GF-D8 (cell line): ENCODE measurements at places on chromosomes 13 and 19.

GRCh38 chr13:111031531-111031961 is 83.6 kb upstream of the ARHGEF7 start:
- no peak for DNase-seq

DNA sequence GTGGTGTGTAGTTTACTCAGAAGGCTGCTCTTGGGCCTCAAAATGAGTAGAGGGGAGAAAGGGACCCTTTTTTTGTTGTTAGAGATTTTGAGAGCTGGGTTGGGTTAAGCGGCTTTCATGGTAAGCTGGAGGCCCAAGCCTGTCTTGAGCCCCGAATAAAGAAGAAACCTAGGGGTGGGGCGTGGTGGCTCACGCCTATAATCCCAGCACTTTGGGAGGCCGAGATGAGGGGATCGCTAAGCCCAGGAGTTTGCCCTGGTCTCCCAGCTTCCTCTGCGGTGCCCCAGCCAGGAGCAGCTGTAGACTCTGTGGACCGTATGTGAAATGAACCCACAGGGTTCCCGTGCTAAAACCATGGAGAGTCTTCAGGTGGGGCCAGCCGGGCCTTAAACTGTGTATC is 56.1 kb downstream of the KDM4B start:
- DNase-seq: no peak

DNA sequence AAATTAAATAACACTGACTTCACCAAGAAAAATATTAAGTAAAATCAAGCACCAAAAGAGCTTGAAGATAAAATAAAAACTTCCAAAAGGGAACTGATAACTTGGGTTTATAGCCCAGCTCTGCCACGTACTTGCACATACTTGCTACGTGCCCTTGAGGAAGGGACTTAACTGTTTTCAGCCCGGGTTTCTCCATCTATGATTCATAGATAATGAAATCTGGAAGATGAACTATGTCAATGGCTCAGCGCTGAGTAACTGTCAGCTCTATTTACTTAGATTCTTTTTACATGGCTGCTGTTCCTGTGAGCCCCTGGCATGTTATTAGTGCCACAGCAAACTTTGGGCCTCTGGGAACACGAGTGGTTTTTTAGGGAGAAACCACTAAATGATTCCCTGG is 9.6 kb upstream of the ZC3H13 start:
- no peak for DNase-seq

- no peak for DNase-seq
These were observed 17.4 kb upstream of the KLHL1 start for GRCh38 chr13:70125693-70126092.
